Effector memory CD4-positive, alpha-beta T cell (primary cell): ENCODE measurements at places on chromosomes 6 and 20.
A peak's percentile ranks its signal among the peaks of the same experiment; 100 is the strongest.

DNA sequence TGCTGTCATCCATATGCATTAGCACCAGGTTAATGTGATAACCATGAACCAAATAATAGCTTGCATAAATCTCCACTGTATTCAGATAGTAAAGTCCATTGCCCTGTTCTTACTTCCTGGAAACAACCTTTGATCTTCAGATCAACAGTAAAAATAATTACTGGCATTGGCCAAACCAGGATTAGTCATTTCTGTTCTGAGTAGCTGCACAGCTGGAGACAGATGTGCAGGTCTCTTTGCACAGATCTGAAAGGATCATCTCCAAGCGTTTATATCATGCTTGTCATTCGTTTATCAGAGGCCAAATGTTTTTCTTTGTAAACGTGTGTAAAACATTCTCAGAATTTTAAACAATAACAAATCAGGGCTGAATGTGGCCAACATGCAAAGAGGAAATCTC lies 134.4 kb upstream of the HMGCLL1 start:
- DNase-seq = no peak

GRCh38 chr20:54665812-54666211 lies 190.4 kb downstream of the DOK5 start:
- DNase-seq = no peak

- no peak for DNase-seq
Observed at GRCh38 chr6:166422201-166422940, 39.6 kb upstream of the MPC1 start.

- DNase-seq = no peak
Observed at GRCh38 chr6:73250016-73250415, 13.0 kb downstream of the KHDC1 start.

- DNase-seq = no peak
Observed at GRCh38 chr6:165939047-165939446, 228.6 kb downstream of the TBXT start.

- peak; percentile 15 for DNase-seq
Observed at GRCh38 chr20:36461600-36462439, 79.5 kb upstream of the MYL9 start.
